ENCODE measurements at places on chromosomes 5 and 9.

DNA sequence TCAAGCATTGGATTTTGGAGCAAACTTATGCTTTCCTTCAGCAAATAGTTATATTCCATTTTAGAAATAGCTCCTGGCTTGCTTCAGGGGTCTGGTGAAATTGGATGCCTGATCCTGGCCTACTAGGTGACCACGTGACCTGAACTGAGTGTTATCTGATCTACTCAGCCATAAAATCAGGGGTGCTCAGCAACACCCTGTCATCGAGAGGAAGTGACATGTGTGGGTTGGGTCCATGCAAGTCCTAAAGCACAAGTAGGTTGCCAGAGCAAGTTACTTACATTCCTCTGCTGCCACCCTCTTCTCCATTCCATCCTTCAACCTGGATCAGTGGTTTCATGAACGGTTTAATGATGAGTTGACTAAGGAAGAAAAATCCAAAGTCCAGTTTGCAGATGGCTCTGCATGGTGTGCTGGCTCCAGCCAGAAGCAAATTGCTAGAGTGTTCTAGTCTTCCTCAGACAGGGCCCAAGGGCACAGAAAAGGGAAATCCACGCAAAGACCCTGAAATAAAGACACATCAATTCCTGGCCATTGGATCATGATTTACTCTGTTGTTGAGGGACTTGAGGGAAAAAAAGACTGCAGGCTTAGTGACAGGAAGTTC, 2.8 kb upstream of the FAM193B start:
- DNase-seq: no peak

GRCh38 chr9:82129708-82130107, 141.1 kb downstream of the SPATA31D1 start:
- no peak for DNase-seq

- DNase-seq: no peak
Measured at GRCh38 chr5:38258319-38259061, at the start of gene EGFLAM. Gene EGFLAM, plus strand, starts transcription at chr5:38258559. Its CDS starts 196 bp downstream, at chr5:38258755.

GRCh38 chr5:2353211-2353610, 398.3 kb downstream of the IRX2 start:
- DNase-seq: no peak

DNA sequence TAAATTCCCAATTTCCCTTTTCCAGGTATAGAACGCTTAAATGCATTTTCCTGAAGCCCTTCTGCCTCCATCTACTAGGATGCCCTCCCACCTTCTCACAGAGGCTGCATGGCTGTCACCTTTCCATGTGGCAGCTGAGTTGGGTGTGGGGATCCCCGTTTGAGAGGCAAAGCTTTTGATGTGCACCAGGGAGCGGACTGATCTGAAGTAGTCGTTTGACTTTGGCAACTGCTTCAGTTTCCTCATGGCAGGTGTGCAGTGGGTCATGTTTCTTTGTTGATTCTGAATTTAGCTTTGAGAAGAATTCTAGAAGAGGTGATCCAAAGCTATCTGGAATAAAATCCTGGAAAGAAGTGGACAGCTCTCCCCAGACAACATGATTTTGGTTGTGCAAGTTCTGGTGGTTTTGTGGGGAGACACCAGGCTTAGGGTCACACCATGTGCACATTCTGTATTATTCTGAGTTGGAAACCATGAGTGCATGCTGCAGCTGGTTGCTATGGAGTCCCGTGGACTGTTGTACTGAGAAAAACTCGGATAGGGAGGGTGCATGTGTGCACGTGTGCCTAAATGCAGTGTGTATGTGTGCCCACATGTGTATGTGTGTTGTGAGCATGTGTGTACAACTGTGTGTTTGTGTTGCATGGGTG, 63.5 kb downstream of the GADD45G start:
- DNase-seq: no peak

Data from hypothalamus (tissue), 51 donors.